Thoracic aorta (tissue), 2 donors: ENCODE measurements at places on chromosomes 6 and 20. TPM values are rescaled to one million over a fixed set of nuclear protein-coding genes. Genes with fewer than 3 reads are reported as not detected.

- DNase-seq, result no peak
Measured at GRCh38 chr20:31568041-31568731, 36.9 kb upstream of the ID1 start.

Gene TMEM242
- 8.8 TPM for total RNA-seq

Gene VWA7
- 0.78 TPM for total RNA-seq

DNA sequence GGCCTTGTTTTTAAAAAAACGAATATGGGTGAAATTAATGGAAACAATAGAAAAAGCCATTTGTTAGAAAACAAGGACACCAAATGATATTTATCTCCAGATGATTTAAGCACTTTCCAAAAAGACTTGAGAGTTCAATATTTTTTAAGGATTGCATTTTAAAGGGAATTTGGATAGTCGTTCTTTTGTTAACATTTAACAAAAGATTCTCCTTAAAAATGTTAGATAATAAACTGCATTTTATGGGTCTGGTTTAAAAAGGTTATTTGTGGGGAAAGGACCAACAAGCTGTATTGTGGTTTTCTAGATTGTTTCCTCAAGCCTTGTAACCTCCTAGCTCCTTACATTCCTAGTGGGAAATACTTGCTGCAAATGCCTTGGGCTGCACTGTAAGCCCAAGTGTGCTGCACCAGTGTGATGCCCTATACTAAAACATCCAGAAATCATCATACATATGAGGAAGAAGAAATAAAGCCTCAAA lies 1.5 kb upstream of the PHIP start:
- no peak for DNase-seq

DNA sequence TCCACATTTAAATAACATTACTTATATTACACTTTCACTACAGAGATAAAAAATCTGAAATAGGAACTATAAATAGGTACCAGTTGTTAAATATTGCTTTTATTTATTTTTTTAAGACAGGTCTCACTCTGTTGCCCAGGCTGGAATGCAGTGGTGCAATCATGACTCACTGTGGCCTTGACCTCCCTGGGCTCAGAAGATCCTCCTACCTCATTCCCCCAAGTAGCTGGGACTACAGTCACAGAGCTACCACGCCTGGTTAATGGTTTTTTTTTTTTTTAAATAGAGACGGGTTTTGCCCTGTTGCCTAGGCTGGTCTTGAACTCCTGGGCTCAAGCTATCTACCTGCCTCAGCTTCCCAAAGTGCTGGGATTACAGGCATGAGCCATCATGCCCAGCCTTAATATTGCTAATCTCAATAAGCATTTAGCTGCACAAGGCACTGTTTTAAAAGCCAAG lies 17.3 kb downstream of the EEF1E1 start:
- DNase-seq, result no peak

GRCh38 chr6:37546141-37546871 lies 46.6 kb upstream of the CCDC167 start:
- DNase-seq, result no peak

Gene OPN5
- total RNA-seq, result not detected

DNA sequence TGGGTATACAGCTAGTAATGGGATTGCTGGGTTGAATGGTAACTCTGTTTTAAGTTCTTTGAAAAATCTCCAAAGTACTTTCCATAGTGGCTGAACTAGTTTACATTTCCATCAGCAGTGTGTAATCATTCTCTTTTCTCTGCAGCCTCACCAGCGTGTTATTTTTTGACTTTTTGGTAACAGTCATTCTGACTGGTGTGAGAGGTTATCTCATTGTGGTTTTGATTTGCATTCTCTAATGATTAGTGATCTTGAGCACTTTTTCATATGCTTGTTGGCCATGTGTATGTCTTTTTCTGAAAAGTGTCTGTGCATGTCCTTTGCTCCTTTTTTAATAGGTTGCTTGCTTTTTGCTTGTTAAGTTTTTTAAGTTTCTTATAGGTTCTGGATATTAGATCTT lies 194.2 kb upstream of the PHACTR1 start:
- no peak for DNase-seq

DNA sequence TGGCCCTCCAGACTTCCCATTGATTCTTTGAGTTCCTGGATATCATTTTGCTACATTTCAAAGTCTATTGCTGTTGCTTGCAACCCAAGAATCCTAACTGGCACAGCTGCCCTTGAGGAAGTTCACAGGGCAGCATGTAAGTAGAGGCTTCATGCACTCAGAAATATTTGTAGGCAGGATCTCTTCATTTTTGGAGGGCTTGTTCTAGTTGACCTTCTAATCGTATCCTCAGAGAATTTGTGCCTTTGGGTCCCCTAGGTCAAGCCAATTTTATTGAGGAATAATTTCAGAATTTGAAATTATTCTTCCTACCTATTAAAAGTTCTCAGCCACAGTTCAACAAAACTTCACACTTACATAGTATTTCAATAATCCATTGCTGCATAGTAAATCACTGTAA lies 5.6 kb upstream of the NCOA3 start:
- no peak for DNase-seq
